ENCODE measurements at places on chromosomes 2 and 18. TPM values are rescaled to one million over a fixed set of nuclear protein-coding genes. Genes with fewer than 3 reads are reported as not detected.

- DNase-seq = no peak
Measured at GRCh38 chr2:43224131-43224570, 2.3 kb downstream of the ZFP36L2 start.

DNA sequence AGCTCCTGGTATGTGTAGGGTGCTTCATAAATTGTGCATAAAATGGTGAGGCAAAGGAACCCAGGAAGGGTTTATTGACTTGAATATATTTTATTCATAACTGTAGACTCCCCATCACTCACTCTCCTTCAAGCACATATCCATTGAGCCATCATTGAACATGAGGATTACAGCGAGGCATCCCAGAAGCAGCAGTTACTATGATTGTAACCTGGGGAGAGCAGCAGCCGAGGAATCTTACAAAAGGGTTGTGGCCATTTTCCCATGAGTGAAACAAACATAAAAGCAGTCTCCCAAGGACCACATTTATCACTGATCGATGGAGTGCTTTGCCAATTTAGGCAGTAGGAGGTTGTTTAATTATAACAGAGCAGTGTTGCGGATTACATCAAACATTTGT, 183.4 kb downstream of the NCK2 start:
- no peak for DNase-seq

- no peak for DNase-seq
Measured at GRCh38 chr2:27888790-27889189, 1.4 kb downstream of the RBKS start.

GRCh38 chr18:23177433-23178072, 42.3 kb downstream of the CABLES1 start:
- DNase-seq = no peak

- no peak for DNase-seq
Measured at GRCh38 chr2:96498021-96498431, 7.1 kb downstream of the NEURL3 start.

- DNase-seq = no peak
Measured at GRCh38 chr2:227610123-227610522, 4.5 kb downstream of the SCYGR3 start.

DNA sequence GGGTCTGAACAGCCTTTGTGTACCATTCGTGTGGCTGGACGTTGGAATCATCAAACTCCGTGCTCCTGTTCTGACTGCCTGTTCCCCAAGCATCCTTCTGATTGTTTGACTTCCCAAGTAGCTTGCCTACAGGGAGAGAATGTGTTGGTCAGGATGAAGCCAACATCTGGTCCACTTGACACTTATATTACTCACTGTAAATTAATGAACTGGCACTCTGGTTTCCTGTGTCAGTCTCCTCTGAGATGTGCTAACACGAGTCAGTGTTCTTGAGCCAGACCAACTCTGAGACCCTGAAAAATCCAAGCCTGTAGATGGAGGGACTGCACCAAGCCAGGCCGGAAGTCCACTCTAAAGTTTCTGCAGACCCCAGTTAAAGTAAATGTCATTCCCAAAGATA, 440.9 kb downstream of the ZNF516 start:
- DNase-seq = no peak

DNA sequence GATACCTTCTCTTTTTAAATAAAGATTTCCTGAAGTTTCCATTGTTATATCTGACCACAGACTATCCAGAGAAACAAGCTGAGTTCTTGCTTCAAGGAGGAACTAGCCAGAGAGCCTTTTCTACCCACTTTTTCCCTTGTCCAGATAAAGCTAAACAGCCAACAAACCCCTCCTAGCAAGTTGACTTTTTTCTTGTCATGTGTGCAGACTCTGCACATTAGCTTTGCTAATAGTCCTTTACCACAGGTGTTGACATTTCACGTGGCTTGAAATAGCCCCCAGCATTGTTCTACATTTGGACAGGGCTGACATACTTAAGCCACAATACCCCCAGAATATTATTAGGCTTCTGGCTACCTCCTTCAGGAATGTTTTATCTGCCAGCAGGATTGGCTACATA, 40.7 kb downstream of the PCBP1 start:
- DNase-seq = no peak

- no peak for DNase-seq
Measured at GRCh38 chr18:6923220-6923619, 193.7 kb downstream of the ARHGAP28 start.

- DNase-seq = no peak
Measured at GRCh38 chr2:96528700-96529375, 7.7 kb upstream of the ARID5A start.

GRCh38 chr2:48148841-48149430, 242.6 kb upstream of the FBXO11 start:
- no peak for DNase-seq

The EPB41L5 gene
- 95.9 TPM for polyA plus RNA-seq

The PXDN gene
- polyA plus RNA-seq = 168 TPM

The SERPINB3 gene
- 0.07 TPM for polyA plus RNA-seq

The CNTNAP5 gene
- 0.04 TPM for polyA plus RNA-seq

The CD8A gene
- 0.26 TPM for polyA plus RNA-seq

The RAPGEF4 gene
- 12.6 TPM for polyA plus RNA-seq

The DIPK1C gene
- 0.08 TPM for polyA plus RNA-seq

The EGR4 gene
- polyA plus RNA-seq = not detected
